ENCODE measurements at places on chromosomes 1 and 21.

DNA sequence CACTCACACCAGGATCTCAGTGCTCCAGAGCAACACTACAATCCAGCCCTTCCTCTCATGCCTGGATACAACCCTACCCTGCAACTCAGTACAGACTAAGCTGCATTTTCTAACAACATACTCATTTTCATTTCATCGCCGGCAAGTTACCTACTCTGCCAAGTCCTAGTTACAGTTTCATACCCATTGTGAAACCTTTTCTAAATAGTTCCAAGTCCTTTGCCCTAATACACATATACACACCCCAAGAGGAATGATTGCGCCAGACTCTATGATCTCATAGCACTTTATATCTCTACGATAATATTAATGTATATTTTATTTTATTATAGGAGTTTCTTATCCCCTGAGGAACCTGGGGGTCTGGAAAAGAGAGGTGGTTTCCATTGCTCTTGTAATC is 122.4 kb downstream of the LMX1A start:
- DNase-seq = no peak

DNA sequence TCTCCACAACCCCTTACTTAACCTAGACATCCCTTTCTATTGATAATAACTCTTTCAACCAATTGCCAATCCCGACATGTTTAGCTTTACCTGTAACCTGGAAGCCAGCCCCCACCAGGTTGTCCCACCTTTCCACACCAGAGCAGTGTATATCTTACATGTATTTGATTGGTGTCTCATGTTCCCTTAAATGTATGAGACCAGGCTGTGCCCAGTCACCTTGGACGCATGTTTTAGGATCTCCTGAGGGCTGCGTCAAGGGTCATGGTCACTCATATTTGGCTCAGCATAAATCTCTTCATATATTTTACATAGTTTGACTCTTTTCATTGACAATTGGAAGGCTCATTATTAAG is 5.3 kb upstream of the SLC19A1 start:
- no peak for DNase-seq

DNA sequence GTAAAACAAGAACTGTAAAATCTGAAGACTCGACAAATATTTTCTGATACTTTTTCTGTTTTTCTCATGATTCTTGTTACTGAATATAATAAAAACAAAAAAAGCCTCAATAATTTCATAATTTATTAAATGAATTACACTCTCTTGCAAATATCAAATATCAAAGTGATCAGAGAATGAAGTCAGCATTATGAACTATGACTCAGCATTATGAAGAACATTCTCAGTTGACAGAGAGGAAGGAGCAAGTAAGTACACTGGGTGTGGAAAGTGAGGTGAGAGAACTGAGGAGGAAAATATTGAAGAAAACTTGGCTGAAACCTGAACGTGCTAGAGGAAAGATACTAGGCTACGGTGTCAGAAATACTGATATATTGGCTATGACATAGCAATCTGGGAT is 529.5 kb downstream of the KCNT2 start:
- no peak for DNase-seq

DNA sequence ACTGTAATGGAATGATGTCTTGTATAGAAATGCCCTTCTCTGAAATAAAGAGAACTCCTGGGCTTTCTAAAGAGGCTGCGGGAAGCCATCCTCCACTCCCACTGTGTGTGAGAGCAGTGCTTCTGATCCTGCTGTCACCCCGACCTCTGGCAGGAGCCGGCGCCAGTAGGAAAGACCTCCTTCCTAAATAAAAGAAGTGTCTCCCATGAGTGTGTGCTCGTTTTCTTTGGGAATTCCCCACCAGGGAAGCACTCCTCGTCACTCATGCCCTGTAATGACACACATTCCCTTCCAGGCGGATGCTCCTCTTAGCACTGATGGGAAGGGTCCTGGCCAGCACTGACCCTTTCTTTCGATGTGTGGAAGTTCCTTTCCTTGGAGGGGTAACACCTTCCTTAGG is 20.1 kb downstream of the AGT start:
- no peak for DNase-seq

DNA sequence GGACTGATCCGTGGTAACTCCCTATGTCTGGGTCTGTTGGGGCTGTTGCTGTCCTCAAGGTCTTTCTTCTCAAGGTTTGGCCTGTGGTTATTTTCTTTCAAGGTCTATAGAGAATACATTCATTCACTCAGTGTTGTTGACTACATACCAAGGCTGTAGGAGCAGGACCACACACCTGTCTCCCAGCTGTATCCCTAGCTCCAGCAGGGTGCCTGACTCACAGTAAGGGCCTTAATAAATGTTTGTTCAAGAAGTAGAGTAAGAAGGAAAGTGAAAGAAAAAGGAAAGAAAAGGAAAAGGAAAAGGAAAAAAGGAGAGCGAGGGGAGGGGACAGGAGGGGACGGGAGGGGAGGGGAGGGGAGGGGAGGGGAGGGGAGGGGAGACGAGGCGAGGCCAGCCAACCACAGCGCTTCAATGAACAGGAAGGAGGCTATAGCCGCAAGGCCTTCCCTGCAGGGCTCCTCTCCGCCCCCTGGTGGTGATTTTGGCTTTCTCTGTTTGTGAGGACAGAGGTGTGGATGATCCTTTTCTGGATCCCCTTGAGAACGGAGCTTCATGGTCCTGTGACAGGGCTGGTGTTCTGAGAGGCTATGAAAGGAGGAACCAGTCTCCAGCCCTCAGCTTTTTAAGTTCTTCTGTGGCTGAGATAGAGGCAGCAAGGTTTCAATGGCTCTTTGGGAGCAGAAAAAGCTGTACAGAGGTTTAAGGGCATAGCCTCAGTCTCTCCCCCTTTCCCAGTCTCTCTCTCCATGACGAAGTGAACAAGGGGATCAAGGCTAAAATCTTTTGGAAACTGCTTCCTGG is 30.6 kb upstream of the LCE5A start:
- DNase-seq = no peak

GRCh38 chr1:175537571-175537970 is 205.8 kb downstream of the TNR start:
- DNase-seq = no peak

GRCh38 chr21:22192766-22193165 is 1194.6 kb downstream of the NCAM2 start:
- DNase-seq = no peak

DNA sequence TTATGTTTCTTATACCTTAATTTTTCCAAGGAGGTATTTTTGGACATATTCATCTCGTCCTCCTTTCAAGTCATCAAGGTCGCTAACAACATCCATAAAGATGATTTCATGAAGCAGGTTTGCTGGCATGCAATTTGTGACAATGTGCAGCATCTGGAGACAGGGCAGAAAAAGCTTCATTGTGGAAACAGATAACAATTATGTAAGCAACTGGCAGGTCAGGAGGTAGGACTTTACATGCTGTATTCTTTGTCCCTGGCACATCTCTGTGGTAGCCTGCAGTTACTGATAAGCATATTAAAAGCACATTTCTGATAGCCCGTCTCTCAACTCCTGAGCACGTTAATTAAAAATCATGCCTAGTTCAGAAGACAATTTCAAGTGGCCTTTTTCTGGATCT is 156.8 kb downstream of the LEPR start:
- DNase-seq = no peak

- no peak for DNase-seq
These were observed 13.7 kb upstream of the ADAM30 start for GRCh38 chr1:119909890-119910596.

DNA sequence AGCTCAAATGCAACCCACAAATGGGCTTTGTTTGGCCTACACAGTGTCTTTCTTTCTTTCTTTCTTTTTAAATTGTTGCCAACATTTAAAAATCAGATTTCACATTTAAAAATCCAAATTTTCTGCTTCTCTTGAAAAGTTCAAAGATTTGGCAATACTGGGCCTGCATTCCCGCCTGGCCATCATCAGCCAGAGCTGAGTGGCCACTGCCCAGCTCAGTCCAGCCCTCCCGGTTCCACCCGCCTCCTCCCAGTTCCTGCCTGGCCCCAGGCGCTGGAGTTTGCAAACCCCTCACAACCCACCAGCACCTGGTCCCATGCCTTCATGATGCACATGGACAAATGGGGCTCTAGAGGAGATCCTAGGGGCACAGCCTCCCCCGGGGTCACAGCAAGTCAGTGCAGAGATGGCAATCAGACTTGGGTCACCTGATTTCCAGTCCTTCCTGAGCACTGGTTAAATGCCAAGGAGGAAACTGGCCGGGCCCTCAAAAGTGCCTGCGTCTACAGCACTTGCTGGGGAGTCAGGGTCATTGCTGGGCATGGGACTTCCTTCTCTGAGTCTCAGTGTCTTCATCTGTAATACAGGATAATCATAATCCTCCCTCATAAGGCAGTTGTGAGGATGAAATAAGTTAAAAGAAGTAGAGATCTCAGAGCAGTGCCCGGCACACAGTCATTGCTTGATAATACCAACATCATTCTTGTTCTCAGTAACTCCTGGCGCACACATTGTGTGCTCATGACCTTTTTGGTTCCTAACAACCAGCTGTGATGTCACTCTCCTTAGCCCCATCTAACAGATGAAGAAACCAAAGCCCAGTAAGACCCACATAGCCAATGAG is 41.0 kb upstream of the LAPTM5 start:
- DNase-seq = no peak

DNA sequence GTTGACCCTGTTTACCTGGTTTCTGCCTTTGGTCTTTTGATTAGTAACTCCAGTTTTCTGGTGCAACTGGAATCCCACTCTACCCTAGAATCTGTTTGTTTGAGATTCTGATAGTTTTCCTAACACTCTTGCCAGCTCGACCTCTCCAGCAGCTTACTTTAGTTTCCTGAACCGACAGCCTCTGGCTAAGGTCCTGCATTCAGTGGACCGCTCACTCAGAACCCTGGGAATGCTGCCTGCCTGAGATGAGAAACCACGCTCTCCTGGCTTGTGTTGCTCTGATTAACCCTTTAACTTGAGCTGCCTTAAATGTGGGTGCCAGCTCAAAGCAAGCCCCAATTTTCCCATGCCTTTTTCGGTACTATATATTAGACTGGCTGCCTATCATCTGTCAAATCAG is 45.3 kb upstream of the SIPA1L2 start:
- DNase-seq = no peak

- DNase-seq = no peak
These were observed 4.8 kb upstream of the ARF1 start for GRCh38 chr1:228077565-228078330.

DNA sequence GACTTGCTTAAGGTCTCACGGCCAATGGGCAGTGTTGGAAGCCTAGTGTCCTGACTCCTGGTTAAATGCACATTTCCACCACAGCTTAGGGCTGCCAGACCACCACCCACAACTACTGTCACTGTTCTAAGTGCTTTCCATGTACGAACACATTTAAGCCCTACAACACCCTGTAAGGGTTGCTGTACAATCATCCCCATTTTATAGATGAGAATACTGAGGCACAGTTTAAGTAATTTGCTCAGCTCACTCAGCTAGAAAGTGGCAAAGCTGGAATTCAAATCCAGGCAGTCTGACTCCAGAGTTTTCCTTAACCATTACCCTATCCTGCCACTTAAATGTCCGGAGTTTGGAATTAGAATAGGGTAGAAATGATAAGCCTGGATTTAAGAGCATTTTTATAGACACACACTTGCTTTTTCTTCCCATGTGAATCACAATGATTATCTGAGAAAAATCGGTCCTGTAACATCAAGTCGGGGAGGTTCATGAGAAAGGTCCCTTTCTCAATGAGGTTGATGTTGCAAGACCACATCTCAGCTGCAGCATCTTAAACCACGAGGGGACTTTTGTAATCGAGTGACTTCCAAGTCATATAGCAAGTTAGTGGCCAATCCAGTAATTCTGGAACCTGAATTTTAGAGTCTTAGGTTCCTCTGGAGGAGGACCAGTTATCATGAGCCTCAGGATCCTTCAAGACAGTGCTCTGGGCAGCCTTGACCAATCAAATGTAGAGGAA is 8.6 kb downstream of the E2F2 start:
- DNase-seq = no peak

- DNase-seq = no peak
These were observed 25.2 kb downstream of the ADARB1 start for GRCh38 chr21:45099571-45099970.

- DNase-seq = no peak
These were observed 108.9 kb upstream of the NEK7 start for GRCh38 chr1:198047913-198048312.

DNA sequence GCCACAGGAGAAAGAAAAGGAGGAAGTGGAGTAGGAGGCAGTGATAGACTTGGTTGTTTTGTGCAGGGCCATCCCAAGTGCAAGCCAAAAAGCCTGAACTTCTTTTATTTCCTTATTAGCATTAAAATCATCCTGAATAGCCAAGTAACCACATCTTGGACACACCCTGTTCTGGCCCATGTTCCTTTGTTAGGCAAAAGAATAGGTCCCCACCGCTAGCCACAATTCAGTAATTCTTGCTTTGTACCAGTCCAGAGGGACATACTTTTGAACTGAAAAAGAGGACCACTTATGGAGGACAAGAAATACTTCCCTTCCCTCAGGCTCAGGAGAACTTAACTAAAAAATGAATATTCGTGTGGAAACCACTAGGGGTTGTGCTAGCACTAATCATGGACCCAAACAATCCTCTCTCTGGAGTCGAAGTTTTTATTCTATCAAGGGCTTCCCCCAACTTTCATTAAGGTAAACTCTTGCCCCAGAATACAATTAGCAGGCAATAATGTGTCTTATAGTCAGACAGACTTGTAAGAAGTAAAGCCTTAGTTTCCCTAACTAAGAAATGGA is 19.4 kb downstream of the TNFSF4 start:
- DNase-seq = no peak

DNA sequence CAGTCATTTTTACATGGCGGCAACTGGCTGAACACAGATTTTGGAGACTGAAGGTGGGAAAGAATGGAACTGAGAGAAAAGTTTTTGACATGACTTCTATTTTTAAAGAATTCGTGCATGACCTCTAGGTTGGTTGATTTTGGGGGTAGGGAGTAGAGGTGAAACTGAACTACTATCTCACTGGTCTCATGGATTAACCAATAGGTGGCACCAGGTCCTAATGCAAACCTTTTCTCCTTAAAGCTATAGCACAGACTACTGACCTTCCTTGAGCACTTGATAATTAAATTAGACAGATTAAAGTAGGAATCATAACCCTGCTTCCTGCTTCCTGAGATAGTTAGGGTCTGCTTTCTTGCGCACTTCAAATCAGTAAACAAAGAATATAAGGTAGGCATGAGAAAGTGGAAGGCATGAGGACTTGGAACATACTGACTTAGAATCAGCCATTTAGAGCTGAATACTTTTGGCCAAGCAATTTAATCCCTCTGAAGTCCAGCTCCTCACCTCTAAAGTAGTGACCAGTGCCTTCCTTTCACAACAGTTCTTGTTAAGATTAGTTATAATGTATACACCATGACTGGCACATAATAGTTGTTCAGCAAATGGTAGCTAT is 206.0 kb downstream of the CENPF start:
- DNase-seq = no peak

- no peak for DNase-seq
These were observed 68.0 kb upstream of the BACH1 start for GRCh38 chr21:29230551-29231261.

GRCh38 chr1:227732586-227733308 is 2.4 kb downstream of the JMJD4 start:
- no peak for DNase-seq

GRCh38 chr1:113686891-113687618 is 72.2 kb downstream of the PHTF1 start:
- DNase-seq = peak; percentile 18

- DNase-seq = no peak
These were observed 1.6 kb upstream of the ADARB1 start for GRCh38 chr21:45072738-45073300.
